ENCODE measurements at places on chromosomes 13 and 19. TPM values are rescaled to one million over a fixed set of nuclear protein-coding genes. Genes with fewer than 3 reads are reported as not detected.

ADGRE2 gene
- total RNA-seq, result not detected

DNA sequence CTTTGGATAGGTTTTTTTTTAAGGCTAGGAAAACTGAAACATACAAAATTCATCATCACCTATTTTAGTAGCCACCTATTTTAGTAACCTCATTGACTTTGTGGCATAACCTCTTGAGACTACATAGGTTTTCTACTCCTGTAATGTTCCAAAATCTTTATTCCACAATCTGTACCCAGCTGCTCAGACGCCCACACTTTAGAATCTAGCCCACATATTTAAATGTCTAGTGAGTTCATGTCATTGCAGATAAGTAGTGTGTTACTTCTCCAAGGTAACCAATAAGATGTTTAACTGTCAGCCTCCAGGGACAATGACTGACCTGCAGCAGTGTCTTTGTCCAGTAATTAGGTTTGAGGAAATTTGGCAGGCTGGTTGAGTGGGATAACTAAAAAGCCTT lies 330.2 kb downstream of the MZT1 start:
- DNase-seq, result no peak

DNA sequence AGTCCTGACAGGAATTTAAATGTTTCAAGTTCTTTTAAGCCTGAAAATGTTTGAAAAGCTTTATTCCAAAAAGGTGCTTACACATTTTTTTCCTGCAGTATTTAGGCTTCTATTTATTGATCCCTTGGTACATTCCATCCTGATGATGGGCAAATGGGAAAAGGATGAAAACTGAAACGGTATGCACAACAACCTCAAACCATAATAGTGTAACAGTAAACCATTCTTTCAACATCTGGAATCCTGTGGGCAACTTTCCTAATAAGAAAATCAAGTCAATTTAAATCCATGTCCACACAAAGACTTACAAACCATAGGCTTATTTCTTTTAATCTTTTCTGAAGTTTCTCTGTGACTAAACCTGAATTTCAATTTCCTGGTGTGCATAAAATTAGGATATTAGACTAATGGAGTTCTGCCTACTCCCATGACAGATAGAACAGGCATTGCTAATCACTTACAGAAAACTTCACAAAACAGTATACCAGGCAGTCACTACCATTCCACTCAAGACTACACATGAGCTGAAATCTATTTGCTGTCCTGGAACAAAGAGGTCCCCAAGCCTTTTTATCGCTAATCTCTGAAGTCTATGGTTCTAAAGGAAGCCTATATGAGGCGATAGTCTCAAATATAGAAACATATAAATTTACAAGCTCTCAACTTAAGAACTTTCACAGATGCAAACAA lies 103.3 kb downstream of the DLEU7 start:
- no peak for DNase-seq

DNA sequence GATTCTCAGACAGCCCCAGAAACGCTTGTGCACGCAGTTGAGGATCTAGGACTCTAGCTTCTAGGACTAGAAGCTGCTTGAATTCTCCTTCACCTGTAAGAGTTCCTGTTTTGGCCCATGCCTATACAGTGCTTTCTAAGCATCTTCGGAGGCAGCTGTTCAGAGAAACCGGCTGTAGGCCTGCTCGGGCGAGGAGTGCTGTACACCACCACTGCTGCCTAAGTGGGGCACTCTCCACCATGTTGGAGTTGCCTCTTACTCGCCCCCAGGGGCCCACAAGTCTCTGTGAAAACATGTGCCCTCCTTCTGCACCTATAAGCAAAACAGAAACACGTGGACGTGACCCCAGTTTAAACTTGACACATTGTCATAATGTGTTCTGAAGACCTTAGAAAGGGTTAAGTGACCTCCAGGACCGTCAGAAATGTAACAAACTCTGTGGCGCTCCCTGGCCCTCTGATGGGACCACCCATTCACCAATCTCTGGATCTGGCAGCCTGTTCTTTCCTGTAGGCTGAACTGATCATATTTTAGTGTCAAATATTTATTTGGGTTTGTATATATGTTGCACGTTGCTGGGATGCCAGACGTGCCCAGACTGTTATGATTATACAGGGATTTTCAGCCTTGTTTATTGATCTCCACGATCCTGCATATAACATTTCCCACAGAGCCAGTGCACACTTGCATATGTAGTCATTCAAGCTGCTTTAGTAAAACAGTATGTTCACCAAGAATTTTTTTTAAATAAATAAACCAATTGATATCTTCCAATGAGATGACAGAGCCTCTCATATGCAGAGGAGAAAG lies 60.8 kb downstream of the C13orf42 start:
- no peak for DNase-seq

DNA sequence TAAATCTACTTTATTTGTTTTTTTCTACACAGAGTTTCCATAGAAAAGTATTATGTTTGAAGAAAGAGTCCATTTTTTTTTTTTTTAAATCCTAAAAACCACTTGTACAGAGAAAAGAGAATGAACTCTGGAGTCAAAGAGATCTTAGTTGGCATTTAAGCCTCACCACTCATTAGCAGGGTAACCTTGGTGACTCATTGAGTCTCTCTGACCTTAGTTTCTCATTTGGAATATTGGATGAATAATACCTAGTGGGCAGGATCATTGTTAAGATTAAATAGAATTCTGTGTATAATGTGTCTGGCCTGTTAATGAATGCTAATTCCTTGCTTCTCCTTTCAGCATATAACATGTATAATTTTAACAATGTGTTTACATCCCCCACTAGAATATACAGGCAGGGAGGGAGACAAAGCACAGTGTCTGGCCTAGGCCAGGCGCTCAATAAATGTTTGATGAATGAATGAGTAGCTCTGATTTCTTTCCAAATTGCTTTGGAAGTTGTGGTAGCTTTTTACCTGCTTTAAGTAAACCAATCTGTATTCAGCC lies 48.7 kb upstream of the MYCBP2 start:
- DNase-seq, result no peak

GRCh38 chr19:47247308-47247990 lies 8.9 kb upstream of the CCDC9 start:
- peak; percentile 87 for DNase-seq

CLEC4G gene
- not detected for total RNA-seq

SCN1B gene
- 1.2 TPM for total RNA-seq

KLK3 gene
- total RNA-seq, result not detected

GPC6 gene
- 31.4 TPM for total RNA-seq

- no peak for DNase-seq
These were observed 422 bp upstream of the ZNF575 start for GRCh38 chr19:43532571-43532961.

DNA sequence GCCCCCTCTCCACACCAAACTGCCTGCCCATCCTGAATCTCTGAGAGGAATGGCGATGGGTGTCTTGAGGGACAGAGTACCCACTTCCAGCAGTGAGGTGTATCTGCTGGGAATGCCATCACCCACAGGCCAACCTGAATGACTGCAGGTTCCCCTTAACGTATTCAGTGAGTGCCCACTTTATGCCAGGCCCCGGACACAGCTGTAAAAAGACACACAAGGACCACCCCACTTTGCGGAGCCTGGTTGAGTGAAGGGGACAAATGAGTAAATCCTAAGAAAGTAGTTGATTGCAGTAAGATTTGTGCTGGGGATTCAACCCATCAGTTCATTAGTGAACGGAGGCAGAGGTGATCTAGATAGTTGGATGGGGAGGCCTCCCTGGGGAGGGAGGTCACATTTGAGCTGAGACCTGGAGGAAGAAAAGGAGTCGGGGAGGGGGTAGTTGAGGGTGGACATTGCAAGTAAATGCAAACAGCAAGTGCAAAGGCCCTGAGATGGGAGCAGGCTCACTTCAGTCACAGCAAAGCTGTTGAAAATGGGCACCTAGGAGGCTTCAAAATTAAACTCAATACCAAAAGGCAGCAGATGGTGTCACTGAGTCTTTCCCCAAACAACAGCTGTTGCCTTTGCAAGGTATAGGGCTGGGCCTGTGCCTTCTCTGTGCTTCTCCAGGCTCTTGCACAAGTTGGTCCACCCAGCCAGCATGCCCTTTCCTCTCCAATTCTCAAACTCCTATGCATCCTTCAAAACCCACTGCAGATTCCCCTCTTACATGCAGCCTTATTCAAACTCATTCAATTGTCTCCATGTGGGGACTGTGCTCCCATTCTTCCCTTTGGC lies 4.3 kb downstream of the GDF15 start:
- peak; percentile 43 for DNase-seq

GRCh38 chr19:35712567-35713505 lies 5.0 kb upstream of the KMT2B start:
- no peak for DNase-seq

MBD3L2 gene
- total RNA-seq, result not detected

DNA sequence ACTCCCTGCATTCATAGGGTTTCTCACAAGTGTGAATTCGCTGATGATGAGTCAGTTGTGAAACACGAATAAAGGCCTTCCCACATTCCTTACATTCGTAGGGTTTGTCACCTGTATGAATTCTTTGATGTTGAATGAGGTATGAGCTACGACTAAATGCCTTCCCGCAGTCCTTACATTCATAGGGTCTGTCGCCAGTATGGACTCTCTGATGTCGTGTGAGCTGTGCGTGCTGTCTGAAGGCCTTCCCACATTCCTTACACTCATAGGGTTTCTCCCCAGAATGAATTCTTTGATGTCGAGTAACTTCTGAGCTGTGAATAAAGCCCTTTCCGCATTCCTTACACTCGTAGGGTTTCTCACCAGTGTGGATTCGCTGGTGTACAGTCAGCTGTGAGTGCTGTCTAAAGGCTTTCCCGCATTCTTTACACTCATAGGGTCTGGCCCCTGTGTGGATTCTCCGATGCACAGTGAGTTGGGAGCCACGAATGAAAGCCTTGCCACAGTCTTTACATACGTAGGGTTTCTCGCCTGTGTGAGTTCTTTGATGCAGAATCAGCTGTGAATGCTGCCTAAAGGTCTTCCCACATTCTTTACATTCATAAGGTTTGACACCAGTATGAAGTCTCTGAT lies 30.5 kb upstream of the COX7A1 start:
- peak; percentile 3 for DNase-seq

- no peak for DNase-seq
These were observed 29.7 kb upstream of the OLFM2 start for GRCh38 chr19:9966024-9966423.

- no peak for DNase-seq
These were observed 142.3 kb downstream of the KLF12 start for GRCh38 chr13:73991884-73992283.

DNA sequence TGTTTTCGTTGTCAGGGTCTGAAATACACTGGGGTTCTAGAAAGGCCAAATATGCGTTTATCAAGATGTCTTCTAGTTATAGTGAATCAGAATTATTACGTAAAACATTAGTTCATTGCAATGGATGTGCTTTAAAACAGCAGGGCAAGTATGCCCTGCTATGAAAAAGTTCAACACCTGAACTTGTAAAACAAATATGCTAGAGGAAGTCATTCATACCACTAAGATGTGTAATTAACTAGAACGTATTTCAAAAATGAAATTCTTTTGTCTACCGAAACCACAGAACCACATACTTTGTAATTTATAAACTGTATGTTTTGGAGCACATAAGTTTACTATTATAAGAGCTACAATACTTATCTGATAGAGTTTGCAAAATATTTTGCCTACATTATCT lies 266.2 kb downstream of the KCTD12 start:
- no peak for DNase-seq

MEIS3 gene
- 83.7 TPM for total RNA-seq

GRCh38 chr13:105139380-105140285 lies 1395.8 kb downstream of the EFNB2 start:
- DNase-seq, result peak; percentile 32

- peak; percentile 57 for DNase-seq
These were observed 517.7 kb downstream of the MYO16 start for GRCh38 chr13:109146912-109147647.

GRCh38 chr13:101945435-101945834 lies 456.4 kb downstream of the FGF14 start:
- DNase-seq, result no peak

GRCh38 chr19:38619361-38620174 lies 580 bp downstream of the EIF3K start:
- no peak for DNase-seq

ZNF681 gene
- total RNA-seq, result 2.7 TPM

DNA sequence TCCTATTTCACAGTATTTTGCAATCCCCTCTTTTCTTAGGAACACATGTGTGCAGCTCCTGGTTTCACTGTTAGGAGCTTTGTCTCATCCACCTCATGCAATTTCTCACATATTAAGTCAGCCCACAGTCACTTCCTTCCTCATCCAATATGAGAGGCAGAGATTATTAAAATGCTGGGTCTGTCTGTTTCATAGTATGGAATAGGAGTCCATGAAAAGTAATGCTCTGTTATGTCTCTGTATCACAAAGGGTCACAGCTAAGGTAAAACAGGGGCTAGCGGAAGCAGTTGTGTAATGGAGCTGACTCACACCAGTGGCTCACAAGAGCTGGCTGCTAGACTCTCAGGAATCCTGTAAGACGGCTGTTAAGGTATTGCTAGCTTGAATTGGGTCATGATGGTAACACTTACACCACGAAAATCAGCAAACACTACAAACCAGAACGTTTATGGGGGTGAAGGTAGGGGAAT lies 216.5 kb downstream of the EFNB2 start:
- no peak for DNase-seq

DNA sequence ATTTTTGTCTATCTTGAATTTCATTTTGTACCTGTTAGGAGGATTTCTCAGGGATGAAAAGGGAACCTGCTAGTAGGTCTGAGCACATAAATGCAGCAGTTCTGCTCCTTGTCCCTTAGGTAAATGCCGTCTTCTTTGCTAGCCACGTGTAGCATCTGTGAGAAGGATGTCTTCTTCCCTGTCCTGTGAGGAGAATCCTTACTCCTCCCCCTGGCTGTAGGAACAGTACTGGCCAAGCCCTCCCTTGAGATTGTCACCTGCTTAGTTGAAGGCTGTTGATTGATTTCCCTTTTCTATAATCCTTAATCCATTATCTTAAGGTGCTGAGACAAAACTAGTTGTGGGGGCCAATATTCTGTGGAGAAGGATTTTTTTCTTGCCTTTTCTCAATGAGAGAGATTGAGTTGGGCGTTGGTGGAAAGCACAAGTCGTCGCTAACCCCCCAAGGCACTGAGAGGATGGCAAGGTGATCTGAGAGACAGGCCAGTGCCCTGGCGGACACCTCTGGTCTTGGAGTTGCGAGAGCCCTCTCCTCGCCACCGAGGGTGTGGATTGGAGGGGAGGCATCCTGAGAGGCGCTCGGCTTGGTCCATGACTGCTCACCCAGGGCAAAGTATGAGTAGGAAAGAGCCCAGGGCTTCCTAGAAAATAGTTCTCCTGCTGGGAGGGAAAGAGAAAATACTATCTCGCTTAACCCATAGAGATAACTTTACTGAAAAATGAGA lies 216.7 kb downstream of the ATP8A2 start:
- DNase-seq, result no peak

DNA sequence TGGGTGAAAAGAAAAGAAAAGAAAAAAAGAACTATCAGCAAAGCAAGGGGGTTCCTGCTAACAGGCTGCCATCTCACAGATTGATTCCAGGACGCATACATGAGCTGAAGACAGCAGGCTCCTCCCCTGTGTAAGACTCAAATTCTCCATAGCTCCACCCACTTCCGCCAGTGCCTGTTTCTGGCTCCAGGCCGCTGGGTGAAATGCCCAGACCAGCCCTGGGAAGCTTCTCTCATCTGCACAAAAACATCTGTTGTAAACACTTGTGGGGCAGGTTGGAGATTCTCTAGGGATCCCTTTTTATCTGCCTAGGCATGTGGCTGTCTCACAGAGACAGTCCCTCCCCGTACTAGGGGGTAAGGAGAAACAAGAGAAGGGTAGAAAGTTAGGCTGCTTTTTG lies 1054.4 kb upstream of the SPRY2 start:
- peak; percentile 66 for DNase-seq

- no peak for DNase-seq
These were observed 6.2 kb downstream of the ZNF253 start for GRCh38 chr19:19871932-19872331.

Data from cardiac muscle cell (in vitro differentiated cells and primary cell).